ENCODE measurements at places on chromosomes 13 and 19.

DNA sequence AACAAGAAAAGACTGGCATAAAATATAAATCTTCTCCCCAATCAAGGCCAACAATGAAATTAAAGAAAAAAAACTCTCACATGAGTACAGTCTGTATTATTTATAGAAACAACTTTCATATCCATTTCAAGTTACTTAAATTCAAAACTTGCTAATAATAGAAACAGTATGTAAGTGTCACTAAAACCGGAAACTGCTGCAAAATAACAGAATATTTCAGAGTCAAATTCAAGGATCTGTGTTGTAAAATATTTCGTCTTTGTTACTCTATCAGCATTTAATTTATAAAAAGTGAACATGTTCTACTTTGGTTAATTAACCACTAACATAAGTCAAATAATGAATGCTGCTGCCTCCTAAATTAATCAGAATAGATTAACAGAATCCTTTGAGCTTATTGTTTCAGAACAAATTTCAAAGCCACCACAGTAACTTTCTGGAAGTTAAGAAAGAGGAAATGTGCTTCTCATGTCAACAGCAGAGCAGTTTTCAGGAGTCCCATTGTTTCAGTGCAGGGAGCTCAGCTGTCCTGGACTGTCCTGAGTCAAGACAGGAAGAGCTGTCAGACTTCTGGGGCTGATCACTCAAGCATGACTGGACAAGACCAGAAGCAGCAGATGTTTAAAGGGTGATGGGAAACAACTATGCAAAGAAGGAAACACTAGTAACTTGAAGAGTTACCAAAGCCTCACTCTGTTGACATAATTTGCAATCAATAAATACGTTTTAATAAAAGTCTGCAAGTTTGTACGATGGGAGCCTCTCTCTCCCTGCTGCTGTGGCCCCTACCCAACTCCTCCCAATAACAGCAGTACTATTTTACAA lies 76.9 kb downstream of the FOXO1 start:
- peak; percentile 77 for DNase-seq

GRCh38 chr13:27172495-27172842 lies 858 bp upstream of the USP12 start:
- no peak for DNase-seq

GRCh38 chr19:45137179-45137761 lies 23.5 kb downstream of the NKPD1 start:
- DNase-seq: peak; percentile 81

DNA sequence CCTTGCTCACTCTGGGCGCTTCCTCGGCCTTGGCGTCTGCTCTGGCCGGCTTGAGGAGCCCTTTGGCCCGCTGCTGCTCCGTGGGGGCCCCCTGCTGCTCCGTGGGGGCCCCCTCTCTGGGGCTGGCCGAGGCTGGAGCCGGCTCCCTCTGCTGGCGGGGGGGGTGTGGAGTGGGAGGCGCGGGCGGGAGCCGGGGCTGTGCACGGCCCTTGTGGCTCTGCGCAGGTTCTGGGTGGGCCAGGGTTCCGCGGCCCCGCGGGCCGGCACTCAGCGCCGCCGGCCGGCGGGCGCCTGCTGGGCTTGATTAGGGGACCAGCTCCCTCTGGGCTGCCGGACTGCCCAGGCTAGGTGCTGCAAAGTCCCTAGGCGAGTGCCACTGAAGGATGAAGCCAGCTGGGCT lies 436.2 kb downstream of the SLITRK6 start:
- DNase-seq: no peak

DNA sequence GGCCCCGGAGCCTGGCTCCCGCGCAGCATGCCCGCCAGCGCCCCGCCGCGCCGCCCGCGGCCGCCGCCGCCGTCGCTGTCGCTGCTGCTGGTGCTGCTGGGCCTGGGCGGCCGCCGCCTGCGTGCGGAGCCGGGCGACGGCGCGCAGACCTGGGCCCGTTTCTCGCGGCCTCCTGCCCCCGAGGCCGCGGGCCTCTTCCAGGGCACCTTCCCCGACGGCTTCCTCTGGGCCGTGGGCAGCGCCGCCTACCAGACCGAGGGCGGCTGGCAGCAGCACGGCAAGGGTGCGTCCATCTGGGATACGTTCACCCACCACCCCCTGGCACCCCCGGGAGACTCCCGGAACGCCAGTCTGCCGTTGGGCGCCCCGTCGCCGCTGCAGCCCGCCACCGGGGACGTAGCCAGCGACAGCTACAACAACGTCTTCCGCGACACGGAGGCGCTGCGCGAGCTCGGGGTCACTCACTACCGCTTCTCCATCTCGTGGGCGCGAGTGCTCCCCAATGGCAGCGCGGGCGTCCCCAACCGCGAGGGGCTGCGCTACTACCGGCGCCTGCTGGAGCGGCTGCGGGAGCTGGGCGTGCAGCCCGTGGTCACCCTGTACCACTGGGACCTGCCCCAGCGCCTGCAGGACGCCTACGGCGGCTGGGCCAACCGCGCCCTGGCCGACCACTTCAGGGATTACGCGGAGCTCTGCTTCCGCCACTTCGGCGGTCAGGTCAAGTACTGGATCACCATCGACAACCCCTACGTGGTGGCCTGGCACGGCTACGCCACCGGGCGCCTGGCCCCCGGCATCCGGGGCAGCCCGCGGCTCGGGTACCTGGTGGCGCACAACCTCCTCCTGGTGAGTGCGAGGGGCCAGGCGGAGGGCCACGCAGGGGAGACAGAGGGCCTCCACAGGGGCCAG lies at the start of gene KL:
KL (plus strand) TSS at position 10 of the 909 bp plus-strand sequence; CDS start at position 28, 18 bp downstream.
- DNase-seq: peak; percentile 63

GRCh38 chr19:14577885-14578427 lies 4.9 kb upstream of the CLEC17A start:
- DNase-seq: peak; percentile 22
